ENCODE measurements at places on chromosomes 13 and 19. TPM values are rescaled to one million over a fixed set of nuclear protein-coding genes. Genes with fewer than 3 reads are reported as not detected.

DNA sequence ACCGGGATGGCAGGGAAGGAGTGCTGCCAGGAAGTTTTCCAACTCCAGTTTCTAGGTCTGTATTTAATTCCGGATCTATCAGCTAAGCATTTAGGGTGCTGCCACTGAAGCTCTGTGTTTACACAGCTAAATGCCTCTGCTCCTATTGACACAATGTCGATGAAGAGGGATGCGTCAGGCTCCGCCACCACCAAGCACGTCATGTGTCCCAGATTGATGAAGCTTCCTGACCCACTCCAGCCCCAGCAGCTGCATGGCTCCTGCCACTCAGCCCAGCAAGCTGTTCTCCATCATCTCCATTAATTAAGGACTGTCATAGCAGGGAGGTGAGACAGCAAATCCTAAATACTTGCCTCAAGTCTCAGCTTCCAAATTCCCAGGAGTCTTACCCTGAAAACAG lies 435.2 kb upstream of the ZNF507 start:
- DNase-seq, result no peak

DNA sequence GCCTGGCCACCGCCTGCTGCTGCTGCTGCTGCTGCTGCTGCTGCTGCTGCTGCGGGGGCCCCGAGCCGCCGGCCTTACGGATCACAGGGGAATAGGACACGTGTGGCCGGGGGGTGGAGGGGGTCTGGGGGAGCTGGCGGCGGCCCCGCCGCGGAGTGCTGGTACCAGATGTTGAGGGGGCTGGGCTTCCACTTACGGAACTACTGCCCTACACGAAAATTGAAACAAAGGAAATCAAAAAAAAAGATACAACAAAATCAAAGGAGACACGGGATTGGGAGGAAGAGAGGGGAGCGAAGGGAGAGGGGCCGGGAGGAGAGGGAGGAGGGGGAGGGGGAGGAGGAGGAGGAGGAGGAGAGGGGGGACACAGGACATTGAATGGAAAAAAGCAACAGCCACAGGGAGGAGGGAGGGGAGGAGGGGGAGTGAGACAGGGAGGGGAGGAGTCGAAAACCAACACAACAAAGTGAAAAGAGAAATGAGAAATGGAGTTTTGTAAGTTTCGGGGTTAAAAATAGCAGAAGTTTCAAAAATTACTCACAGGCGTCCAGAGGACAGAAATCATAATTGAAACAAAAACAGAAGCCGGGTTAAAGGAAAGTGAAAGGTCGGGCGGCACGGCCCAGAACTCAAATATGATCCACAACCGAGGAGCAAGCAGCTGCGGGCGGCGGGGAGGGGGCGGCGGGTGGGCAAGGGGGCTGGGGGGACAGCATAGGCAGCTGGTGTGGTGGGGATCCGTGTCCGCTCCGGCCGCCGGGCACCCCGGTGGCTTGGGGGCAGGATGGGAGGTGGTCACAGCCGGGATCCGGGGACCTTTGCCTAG lies 57.8 kb downstream of the IER2 start:
- DNase-seq, result peak; percentile 77

GRCh38 chr13:48678316-48678715 lies 24.6 kb downstream of the CYSLTR2 start:
- no peak for DNase-seq

DNA sequence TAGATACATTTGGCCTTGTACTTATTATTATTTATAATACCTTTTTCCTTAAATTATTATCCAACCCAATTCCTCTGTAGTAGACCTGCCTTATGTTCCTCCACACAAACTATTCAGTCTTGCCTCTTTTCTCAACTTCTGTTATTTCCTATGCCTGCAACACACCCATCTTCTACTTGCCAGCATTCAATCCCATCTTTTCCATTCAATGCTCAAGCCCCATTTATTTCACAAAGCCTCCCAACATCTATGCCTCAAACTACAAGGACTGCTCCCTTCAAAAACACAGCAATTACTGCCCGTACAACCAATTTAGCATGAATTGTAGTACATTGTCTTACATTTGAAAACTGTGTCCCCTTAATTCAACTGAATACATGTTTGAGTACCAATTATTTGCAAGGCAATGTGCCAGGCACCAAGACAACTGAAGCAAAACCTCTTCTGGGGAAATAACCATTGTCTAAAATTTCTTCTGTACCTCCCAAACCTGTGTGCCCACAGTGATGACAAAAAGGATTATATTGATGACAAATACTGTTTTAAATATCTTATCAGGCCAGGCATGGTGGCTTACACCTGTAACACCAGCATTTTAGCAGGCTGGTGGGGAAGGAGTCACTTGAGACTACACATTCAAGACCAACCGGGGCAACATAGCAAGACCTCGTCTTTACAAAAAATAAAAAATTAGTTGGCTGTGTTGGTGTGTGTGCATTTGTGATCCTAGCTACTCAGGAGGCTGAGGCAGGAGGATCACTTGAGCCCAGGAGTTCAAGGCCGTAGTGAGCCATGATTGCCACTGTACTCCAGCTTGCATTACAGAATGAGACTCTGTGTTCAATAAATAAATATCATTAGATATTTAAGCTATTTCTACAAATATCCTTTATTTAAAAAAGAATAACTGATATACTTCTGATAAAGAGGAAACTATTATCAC lies 35.1 kb downstream of the ELF1 start:
- DNase-seq, result no peak

GRCh38 chr19:16778796-16779411 lies 50.3 kb upstream of the SIN3B start:
- DNase-seq, result peak; percentile 26

The EXOC3L2 gene
- not detected for total RNA-seq

The RFPL4AL1 gene
- total RNA-seq, result not detected

The PLIN5 gene
- 0.11 TPM for total RNA-seq

Measured in GM12878 (cell line).